ENCODE measurements at places on chromosomes 7 and 10.

DNA sequence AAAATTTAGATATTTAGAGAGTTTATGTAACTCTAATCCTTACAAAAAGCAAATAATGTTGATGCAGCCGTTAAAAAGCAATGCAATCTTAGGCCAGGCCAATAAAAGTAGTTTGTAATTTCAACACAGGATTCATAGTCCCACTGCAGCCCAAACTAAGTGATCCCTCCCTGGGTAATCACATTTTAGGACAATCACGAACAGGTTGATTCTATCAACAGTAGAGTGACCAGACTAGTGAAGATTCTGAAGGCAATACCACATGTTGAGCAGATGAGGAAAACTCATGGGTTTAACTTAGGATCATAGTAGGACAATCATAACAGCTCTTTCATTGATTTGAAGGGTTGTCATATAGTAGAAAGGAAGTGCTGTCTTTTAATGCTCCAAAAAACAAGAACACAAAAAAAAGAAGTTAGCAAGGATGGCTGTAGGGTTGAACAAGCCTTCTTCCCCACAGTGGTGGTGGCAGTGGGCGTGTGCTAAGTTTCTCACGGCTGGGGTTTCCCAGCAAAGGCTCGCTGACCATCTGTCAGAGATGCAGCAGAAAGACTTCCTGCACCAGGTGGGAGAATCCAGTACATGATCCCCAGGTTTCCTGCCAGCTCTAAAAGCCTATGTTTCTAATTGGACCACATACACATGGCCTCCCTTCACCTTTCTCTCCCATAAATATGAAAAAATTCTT, 212.2 kb downstream of the CHRM2 start:
- no peak for DNase-seq

- no peak for DNase-seq
These were observed 44.6 kb upstream of the DLG5 start for GRCh38 chr10:77970869-77971803.

- no peak for DNase-seq
These were observed 142.5 kb upstream of the PRKCQ start for GRCh38 chr10:6722616-6723004.

GRCh38 chr10:79020605-79021004, 48.2 kb upstream of the ZMIZ1 start:
- DNase-seq, result no peak

GRCh38 chr7:79610313-79610712, 156.8 kb upstream of the MAGI2 start:
- no peak for DNase-seq

- DNase-seq, result no peak
These were observed 592.7 kb downstream of the NXPH1 start for GRCh38 chr7:9026121-9026520.

DNA sequence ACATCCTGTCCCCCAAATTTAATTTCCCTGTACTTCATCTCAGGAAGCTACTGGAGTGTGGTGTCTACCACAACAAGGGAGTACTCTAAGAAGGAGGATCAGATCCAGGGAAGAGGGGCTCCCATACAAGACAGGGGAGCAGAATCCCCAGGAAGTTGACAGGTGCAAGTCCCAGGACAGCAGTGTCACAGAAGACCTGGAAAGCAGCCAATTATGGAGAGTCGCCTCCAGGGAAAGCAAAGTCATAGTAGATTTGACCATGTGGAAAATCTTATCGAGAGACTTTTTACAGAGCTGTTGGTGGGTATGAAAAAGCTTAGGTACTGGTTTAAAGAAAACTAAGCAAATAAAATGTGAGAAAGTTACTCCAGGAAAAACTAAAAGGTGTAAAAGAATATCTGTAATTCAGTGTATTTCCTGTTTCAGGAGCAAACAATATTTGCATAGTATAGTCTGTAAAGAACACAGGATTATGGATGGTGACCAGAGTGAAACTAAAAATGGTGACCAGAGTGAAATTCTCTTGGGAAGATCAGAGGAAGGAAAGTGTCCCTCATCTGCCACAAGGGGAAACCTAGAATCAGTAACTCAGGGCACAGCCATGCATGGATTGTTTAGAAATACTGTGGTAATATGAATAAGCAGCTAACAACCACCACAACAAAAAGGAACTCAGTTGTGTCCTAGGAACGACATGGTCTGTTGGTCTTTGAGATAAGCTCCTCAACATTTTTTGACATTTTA, 44.5 kb downstream of the LANCL2 start:
- no peak for DNase-seq

- no peak for DNase-seq
These were observed 266.9 kb upstream of the NFE2L3 start for GRCh38 chr7:25885057-25885576.

- DNase-seq, result no peak
These were observed 3.9 kb upstream of the SPAG6 start for GRCh38 chr10:22341190-22341925.
